Fibroblast of skin of right quadriceps (primary cell): ENCODE measurements at places on chromosomes 5 and 9.

DNA sequence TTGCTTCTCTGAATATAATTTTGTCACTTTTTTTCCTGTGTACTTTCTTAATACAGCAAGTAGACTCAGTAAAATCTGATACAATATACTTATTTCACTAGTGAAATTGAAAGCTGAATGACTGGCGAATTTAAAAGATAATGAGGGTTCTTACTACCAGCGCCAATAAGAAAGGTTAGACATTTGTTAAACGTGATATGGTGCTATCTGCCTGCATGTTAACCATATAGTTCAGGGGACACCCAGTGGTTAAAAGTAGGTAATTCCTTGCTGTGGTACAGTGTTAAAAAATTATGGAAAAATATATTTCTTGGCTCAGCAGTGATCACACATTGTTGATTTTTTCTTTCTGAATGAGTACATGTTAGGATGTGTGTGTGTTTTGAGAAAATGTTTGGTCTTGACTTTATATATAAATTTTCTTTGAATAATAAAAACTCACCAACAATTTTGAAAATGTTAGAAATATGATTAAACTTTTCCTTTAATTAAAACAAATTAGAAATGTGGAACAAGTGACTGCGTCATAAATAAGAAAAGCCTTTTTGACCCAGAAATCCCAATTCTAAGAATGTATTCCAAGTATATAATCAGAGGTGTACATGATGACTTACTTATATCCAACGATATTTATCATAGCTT is 25.8 kb downstream of the CAST start:
- DNase-seq = peak; percentile 52

GRCh38 chr5:135887881-135888614 is 7.6 kb downstream of the IL9 start:
- DNase-seq = peak; percentile 24

GRCh38 chr5:159471904-159472303 is 141.6 kb upstream of the IL12B start:
- peak; percentile 14 for DNase-seq

DNA sequence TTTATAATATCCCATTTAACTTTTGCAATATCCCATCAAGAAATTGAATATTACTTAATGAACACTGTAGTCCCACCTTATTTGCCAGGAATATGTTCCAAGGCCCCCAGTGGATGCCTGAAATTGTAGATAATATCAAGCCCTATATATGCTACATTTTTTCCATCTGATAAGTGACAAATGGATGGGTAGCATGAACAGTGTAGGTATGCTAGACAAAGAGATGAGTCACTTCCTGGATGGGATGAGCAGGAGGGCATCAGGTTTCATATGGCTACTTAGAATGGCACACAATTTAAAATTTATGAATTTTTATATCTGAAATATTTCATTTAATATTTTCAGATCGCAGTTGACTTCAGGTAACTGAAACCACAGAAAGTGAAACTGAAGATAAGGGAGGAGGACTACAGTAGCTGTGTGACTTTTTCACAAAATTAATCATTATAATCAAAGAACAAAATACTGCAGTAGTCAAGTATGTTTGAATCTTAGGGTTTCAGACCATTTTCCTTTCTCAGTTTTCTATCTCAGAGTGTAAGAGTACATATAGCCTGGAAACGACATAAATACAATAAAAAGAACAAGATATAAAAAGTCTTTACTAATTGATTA is 636.4 kb upstream of the ARRDC3 start:
- DNase-seq = peak; percentile 9

GRCh38 chr9:126647585-126648411 is 34.1 kb downstream of the LMX1B start:
- no peak for DNase-seq

DNA sequence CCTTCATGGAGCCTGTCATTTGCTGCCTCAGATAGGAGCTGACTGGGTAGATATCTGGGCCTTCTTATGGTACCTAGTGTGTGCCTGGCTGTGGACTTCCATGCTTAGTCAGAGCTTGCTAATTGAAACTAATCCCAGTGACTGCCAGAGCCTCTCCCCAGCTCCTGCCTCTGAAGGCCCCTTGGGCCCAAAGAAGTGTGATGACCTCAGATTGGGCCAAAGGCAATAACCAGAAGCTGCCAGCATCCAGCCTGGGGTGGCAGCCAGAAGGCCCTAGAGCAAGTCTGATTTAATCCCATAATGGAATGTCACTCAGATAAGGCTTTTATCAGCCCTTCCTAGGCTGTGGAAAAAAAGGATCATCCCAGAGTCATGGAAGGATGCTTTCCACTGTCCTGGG is 17.1 kb upstream of the CDC23 start:
- DNase-seq = peak; percentile 22

DNA sequence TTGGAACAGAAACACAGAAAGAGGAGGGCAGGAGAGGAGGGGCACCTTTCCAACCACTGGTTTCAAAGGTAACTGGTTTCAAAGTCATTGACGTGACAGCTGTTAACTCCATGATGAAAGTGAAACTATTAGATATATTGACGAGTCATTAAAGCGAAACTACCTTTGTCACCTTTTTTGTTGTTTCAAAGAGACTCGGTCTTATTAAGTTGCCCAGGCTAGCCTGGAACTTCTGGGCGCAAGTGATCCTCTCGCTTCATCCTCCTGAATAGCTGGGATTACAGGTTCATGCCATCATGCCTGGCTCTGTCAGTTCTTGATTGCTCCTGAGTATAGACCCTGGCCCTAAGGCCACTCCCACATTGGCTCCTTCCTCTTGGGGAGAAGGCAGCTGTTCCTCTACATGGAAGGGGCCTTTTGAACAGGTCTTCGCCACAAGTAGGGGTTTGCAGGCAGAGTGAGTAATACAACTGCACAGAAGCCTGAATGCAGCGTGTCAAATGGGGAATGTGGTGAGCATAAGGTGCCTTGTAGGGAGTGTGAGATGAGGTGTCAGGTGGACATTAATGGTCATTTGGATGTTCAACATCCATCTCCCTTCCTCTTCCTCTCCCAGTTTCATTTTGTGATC is 3.4 kb upstream of the F12 start:
- no peak for DNase-seq

DNA sequence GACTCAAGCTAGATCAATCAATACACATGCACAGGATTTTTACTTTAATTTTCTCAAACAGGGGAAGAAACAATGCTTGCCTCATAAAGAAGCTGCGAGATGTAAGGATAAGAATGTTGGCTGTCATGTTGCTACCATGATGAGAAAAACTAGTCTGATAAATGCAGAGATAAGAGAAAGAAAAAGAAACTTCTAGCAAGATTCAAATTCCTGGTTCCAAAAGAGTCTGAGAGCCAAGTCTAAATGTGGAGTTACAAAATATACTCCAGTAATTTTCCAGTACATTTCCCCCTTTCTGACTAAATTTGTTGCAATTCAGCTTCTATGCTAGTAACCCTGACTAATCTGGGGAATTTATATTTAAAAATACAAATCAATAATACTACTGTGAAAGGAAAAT is 10.4 kb upstream of the ANXA1 start:
- no peak for DNase-seq

- DNase-seq = peak; percentile 9
Measured at GRCh38 chr5:139273322-139273571, 20.3 kb upstream of the MATR3 start.

DNA sequence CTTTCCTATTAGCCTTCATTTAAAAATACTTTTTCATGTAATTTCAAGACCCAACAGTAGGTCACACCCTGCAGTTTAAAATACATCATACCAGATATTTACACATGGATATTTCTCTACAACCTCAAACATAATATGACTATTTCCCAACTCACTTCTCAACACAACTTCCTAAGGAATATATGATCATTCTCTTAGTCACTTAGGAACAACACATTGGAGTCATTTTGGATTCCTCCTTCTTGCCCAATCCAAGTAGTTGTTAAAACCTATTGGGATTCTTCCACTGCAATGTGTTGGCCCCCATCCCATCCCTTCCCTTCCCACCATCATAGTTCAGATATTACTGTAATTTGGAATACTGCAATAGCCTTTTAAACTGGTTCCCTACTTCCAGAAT is 145.5 kb downstream of the DCP2 start:
- peak; percentile 95 for DNase-seq

DNA sequence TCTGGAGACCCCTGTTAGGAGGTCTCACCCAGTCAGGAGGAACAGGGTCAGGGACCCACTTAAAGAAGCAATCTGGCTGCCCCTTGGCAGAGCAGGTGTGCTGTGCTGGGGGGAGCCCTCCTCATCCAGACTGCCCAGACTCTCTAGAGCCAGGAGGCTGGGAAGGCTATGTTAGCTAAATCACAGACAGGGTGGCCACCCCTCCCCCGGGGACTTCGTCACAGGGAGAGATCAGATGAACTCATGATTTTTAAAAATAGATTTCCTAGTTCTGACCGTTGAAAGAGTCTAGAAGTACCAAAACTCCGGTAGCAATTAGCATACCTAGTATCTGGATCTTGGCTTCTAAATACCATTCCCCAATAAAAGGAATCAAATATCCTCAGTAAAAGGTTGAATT is 35.0 kb upstream of the FOXB2 start:
- DNase-seq = no peak

- DNase-seq = no peak
Measured at GRCh38 chr9:75612754-75613153, 277.7 kb upstream of the PCSK5 start.

DNA sequence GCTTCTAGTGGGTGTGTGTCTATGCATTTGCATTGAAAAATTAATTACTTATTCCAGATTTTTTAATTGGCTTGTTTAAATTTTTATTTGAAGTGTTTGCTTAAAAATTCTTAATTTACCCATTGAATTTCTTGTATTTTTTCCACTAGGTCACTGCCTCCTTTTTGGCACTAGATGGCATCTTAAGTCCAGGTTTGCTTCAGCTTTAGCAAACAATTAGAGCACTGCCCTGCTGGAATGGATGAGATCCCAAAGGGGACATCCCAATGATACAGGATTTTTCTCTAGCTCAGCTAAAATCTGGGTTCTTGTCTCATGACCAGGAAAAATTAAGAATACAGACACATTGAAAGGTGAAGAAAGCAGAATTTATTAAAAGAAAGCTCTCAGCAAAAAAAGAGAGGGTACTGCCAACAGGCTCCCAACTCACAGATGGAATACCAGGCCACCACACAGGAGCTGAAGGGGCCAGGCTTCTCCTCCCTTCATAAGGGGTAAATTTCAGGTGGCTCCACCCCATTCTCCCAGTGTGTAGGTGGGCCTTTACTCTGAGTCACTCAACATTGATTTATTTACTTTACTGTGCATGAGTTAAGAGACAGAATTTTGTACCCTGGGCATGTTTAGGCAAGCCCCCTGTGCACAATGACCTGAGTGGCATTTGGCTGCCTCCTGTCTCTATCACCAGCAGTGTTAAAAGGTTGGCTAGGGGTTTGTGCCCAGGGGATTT is 532.4 kb downstream of the ANXA1 start:
- DNase-seq = peak; percentile 31
